Aorta (tissue), 5 donors: ENCODE measurements at places on chromosomes 6 and 20. TPM values are rescaled to one million over a fixed set of nuclear protein-coding genes. Genes with fewer than 3 reads are reported as not detected.

The SNAP25 gene
- polyA plus RNA-seq, result 3.3 TPM

The TBCC gene
- polyA plus RNA-seq, result 14.4 TPM

The CYP21A2 gene
- not detected for polyA plus RNA-seq

The TUBB2B gene
- 2.8 TPM for polyA plus RNA-seq
